ENCODE measurements at places on chromosomes 2 and 18.

DNA sequence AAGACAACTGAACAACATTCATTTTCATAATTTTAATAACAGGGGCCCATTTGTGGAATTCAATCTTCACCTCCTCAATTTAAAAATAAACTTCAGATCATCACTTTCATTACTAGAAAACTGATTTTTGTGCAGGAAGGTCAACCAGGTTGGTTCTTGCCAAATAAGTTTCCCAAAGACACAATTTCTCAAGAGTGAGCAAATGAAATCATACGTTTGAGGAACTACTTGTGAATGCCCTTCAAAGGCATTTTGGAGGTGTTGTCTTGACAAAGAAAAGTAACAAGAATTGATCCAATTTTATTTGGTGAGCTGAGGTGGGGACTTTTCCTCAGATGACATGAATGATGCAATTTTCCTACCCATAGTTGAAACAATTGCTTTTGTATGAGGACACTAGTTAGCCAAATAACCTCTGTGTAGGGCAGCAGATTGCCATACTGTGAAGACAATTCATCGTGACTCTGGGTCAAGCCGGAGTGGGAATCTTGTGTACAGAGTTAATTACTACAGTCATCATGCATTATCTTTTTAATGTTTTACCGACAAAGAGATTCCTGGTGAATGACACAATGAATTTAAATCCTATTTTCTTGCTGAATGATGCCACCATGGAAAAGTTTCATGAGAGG is 121.8 kb downstream of the TGFA start:
- DNase-seq = no peak

- no peak for DNase-seq
These were observed 349.8 kb downstream of the TNS1 start for GRCh38 chr2:217652761-217653639.

DNA sequence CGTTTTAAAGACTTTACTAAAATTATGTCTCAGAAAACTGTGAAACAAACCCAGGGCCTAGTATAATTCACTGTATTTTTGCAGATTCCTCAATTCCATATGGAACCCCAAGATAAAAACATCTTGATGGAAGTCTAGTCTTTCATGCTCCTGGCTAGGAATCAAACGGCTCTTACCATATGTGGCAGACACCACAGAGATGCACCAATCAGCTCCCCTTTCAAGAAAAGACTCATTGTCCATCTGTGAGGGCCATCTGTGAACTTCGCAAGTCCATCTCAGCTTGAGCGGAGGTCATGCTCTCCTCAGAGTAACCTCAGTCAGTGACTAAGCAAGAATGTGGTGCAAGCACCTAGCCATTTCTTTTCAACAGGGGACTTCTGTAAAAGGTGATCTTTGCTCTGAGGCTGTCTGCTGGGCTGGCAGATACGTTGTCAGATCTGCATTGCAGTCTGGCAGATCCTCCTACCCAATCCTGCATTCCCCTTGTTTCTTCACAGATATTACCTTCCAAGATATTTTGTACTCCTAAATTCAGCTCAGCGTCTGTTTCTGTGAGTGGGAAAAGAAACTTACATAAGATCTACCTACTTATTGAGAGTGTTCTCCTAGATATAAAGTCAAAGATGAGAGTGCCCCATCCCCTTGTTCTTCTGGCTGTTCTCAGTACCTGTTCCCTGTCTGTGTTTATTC is 419.3 kb downstream of the SPAG16 start:
- no peak for DNase-seq

GRCh38 chr18:54357082-54357659 is 487 bp downstream of the STARD6 start:
- DNase-seq = no peak

GRCh38 chr2:128310094-128310716 is 8.5 kb downstream of the HS6ST1 start:
- no peak for DNase-seq

Data from smooth muscle cell of the brain vasculature (primary cell).